Endothelial cell of umbilical vein (primary cell): ENCODE measurements at places on chromosomes 7 and 10.

- DNase-seq = no peak
These were observed 87.3 kb upstream of the SHH start for GRCh38 chr7:155899596-155899995.

- no peak for DNase-seq
These were observed 11.9 kb upstream of the LRRC27 start for GRCh38 chr10:132319853-132320653.

- no peak for DNase-seq
These were observed 41.8 kb downstream of the PDLIM1 start for GRCh38 chr10:95248989-95249388.

DNA sequence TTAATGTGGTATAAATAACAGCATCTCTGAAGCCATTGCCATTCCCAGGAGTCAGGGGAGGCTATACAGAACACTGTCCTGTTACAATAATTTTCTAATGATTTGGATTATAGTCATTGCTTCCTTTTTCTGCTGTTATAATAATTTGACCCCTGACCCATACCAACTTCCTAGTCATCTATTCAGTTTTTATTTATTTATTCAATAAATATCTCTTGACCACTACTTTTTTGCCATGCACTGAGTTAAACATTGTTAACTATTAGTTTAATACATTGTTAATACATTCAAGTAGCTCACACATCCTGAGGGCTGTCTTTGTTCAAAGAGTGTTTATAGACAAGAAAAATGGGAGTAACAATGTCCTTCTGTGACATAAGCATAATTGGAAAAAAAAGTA, 235.5 kb upstream of the MEOX2 start:
- peak; percentile 52 for DNase-seq

GRCh38 chr7:155461631-155462030, 3.7 kb downstream of the EN2 start:
- no peak for DNase-seq

GRCh38 chr10:126376956-126377355, 11.3 kb downstream of the ADAM12 start:
- DNase-seq = no peak
